ENCODE measurements at places on chromosomes 5 and 9.

DNA sequence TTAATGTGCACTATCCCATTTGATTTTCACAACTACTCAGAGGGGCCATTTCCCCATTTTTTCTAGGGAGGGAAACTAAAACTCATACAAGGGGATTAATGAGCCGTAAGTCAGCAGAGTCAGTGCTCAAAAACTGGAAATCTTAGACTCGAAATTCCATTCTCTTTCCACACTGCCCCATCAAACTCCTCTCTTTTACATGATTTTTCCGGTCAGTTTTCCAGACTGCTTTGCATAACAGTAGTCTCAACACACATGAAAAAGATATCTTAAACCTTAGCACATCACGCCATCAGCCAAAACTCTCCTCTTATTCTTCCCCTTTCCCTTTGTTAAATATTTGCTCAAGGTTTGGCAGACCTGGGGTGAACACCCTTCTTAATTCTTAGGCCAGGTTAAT is 332.0 kb downstream of the RFX3 start:
- no peak for DNase-seq

DNA sequence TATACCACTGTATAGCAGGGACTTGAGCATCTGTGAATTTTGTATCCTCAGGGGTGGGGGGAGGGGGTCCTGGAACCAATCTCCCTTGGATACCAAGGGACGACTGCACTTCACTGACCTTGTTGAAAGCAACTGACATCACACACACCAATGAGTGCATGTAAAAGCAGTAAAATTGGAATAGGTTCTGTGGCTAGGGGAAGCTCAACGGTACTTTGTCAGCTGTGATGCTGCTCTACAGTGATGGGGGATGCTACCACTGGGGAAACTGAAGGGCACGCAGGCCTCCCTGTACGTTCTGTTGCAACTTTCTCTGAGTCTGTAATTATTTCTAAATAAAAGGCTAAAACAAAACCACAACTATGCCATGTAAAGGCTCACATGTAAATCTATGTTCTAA is 47.0 kb upstream of the RETREG1 start:
- DNase-seq: no peak

DNA sequence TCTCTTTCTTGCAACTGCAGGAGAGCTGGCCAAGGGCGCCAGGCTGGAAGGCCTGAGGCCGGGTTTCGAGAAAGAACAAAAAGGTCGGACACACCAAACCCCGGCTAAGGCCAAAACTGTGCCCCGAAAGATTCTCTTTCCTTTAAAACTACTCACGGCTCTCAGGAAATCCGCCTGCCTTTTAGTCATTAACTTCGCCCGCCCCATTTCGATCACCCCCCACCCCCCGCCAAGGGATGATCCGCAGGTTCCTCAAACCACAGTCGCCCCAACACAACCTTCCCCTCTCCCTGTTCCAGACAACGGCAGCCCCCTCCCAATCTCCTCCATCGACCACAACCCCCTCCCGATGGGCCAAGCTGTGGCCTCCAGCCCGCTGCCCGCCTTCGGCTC is 536 bp downstream of the FEM1C start:
- peak; percentile 84 for DNase-seq

GRCh38 chr9:27022920-27023319 is 17.4 kb upstream of the LRRC19 start:
- DNase-seq: no peak

DNA sequence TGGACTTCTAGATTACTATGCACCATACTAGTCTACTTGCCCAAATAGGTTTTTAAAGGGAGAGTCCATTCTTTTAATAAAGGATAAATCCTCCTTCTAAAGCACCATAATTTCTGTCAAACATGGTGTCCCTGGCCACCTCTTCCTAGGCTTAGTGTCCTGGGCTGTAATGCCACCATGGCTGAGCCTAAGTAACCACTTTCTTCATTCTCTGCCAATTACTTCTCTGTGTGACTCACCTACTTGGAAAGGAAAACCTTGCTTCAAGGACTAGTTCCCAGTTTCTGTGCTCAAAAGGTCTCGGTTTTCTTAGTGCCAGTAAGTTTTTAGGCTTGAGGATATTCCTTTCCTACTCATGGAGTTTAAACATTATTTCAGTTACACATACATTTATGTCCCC is 273.4 kb downstream of the DENND1A start:
- no peak for DNase-seq

DNA sequence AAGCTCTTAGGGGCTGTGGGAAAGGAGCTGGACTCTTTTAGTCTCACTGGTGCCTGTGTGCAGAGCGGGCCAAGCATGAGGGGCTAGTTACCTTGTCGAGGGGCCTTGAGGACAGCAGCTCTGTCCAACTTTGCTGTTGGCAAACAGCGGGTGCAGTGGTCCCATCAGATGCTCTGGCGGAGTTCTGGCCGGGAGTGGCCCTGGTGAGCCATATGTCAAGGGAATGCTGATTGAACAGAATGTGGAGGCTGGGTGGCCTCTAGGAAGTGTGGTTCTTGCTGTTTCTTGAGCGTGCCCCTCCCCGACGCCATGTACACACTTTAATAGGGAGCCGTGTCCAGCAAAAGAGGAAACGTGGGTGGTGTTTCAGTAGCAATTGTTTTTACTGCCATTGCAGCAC is 3.6 kb upstream of the ADAMTS2 start:
- no peak for DNase-seq

GRCh38 chr5:10528056-10528816 is 35.6 kb upstream of the ANKRD33B start:
- no peak for DNase-seq

GRCh38 chr9:131854896-131855613 is 115.2 kb upstream of the RAPGEF1 start:
- no peak for DNase-seq

GRCh38 chr5:5983261-5983980 is 394.9 kb downstream of the MED10 start:
- no peak for DNase-seq

DNA sequence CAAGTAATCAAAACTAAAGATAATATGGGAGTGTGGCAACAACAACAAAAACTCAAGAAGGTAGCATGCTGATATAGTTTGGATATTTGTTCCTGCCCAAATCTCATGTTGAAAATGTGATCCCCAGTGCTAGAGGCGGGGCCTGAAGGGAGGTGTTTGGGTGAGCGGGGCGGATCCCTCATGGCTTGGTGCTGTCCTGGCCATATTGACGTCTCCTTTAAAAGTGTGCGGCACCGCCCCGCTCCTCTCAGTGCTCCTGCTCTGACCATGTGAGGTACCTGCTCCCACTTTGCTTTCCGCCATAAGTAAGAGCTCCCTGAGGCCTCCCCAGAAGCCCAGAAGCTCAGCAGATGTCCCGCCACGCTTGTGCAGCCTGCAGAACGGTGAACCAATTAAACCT is 25.6 kb downstream of the MED27 start:
- DNase-seq: no peak

- DNase-seq: no peak
These were observed 514.9 kb upstream of the ARRDC3 start for GRCh38 chr5:91898019-91898418.

DNA sequence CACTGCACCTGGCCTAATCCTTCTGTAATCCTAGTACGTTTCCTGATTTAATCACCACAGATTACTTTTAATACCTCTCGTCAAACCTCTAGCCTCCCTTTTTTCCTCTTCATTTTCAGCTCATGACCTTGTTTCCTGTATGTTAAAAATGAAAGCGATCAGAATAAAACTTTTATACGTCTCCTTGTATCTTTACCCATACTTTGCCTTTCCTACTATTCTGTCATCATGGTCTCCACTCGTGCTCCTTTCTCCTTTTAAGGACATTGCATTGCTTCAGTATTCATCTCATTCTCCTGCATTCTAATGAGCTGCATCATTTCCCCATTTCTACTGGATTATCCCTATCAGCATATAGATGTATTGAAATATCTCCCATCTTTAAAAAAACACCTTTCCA is 8.5 kb downstream of the CDC42SE2 start:
- no peak for DNase-seq

DNA sequence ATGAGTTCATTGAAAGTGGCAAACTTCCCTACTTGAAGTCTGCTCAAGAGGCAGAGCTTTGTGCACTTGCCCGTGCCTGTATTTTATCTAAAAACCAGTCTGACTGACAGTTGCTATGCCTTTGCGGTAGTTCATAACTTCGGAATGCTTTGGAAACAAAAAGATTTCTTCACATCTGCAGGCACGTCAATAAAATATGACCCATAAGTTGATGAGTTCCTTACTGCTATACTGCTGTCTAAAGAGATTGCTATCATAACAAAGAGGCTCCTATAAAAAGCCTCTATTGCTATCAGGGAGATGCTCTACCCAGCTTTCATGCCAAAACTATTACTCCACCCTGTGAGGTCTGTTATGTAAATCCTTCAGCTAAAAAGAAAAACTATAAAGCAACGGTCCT is 25.4 kb upstream of the RNF20 start:
- DNase-seq: no peak

DNA sequence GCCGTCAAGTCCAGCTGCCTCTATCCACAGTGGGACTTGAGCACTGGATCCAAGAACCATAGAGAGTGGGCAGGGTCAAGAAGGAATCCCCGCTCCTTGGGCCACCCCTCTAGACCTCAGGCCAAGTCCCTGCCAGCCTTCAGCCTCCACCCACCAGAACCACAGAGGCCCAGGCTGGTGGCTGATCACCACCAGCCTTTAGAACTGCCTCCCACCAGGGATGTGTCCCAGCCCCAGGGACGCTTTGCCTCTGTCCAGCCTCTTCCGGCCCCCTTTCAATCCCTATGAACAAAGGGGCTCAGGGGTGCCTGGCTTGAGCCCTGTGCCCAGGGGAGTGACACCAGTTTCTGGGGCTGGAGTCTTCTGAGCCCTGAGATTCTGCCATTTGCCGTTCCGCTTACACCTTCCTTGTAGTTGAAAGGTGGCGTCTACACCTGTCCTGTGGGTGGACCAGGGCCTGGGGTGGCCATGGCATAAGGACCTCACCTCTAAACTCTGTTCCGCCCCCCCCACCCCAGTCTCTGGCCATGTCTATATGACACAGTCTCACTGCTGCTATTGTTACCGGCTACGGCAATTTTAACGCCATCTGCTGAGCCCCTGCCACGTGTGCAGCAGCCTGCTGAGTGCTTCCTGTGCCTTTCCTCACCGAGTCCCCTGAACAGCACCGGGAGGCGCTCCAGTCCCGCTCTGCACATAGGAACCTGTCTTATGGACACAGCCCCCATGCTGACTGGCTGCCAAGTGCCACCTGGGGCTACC is 35.7 kb upstream of the ORM1 start:
- peak; percentile 74 for DNase-seq

- no peak for DNase-seq
These were observed 121.8 kb downstream of the ADAMTS12 start for GRCh38 chr5:33769968-33770367.

DNA sequence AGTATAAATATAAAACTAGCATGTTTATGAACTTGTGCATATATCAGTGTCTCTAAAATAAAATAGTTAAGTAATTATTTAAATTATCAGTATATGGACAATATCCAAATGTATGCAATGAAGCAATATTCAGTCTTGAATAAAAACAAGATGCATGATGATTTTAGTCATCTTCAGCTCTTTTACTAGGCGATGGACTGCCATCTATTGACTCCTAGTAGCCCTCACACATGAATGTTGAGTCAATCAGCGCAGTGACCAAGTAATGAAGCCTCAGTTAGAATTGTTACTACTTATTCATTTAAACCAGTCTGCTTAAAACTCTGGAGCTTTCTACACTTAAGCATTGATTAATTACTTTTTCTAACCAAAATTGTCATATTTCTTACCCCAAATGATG is 92.9 kb upstream of the GRHPR start:
- no peak for DNase-seq

DNA sequence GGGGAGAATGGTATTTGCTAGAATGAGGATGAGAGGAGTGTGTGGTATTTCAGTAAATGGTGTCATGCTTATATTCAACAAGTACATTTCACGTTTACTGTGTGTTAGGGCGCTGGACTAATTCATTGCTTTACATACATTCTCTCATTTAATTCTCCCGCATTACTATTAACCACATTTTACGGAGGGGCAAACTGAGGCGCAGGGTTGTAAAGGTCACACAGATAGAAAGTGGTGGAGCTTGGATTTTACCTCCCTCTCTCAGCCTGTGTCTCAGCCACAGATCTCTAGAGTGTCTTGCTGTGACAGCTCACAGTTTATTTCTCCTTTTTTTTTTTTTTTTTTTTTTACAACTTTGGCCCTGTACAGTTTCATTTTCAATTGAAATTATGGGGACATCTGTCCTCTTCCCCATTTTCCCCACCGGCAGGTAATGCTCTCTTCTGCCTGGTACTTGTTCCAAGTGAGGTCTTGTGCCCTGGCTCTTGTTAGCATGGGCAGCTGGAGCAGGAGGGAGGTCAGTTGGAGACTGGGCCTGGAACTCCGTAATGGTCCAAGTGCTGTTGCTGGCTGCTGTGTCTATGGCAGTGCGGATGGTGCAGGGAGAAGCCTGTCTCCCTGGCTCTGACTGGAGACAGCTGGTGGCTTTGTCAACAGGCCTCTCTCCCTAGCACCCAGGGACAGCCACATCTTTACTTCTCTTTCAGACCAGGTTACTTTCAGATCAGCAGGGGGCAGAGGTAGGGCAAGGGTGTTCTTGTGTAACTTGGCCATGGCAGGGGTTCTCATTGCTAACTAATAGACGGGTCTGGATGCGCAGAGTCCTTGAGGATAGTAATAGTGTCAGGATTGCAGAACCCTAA is 20.5 kb upstream of the NDST1 start:
- no peak for DNase-seq

- no peak for DNase-seq
These were observed 37.0 kb downstream of the DPYSL3 start for GRCh38 chr5:147472664-147473475.

DNA sequence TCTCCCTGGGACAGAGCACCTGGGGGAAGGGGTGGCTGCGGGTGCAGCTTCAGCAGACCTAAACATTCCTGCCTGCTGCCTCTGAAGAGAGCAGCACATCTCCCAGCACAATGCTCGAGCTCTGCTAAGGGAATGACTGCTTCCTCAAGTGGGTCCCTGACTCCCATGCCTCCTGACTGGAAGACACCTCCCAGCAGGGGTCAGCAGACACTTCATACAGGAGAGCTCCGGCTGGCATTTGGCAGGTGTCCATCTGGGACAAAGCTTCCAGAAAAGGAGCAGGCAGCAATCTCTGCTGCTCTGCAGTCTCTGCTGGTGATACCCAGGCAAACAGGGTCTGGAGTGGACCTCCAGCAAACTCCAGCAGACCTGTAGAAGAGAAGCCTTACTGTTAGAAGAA is 77.2 kb downstream of the SLCO6A1 start:
- no peak for DNase-seq

DNA sequence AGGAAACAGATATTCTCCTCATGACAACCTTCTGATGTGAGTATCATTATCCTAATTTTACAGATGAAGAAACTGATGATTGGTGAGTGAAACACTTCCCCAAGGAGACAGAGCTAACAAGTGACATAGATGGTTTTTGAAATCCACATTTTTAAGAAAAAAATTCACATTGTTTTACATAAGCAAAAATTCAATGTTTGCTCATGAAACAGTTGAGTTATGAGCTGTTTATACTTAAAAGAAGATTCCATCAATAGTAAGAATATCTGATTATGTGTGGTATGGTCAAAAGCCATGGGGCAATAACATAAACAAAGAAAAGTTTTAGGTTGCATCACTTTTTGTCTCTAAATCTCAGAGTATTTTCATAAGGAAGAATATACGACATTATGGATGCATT is 167.9 kb upstream of the PAPPA start:
- DNase-seq: no peak

Measured in posterior vena cava (tissue), 2 donors.